CD4-positive, alpha-beta T cell (primary cell): ENCODE measurements at places on chromosomes 2 and 18.

DNA sequence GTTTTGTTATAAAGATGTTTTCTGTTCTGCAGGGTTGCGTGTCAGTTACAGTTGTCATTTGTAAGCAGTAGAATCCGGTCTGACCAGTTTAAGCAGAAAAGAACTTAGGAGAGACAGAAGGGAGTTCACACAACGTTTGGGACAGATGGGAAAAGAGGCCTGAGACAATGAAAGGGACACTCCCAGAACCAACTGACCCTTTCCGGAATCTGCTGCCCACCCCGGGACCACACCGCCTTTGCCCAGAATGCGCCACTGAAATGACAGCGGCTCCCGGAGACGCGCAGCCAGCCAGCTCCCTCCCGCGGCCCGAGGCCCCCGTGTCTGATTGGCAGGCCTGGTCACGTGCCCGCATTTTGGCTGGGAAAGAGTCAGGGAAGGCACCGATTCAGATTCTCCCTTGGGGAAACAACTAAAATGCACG, 244.6 kb downstream of the BCL2 start:
- peak; percentile 18 for DNase-seq

- DNase-seq, result no peak
Observed at GRCh38 chr2:133682347-133682746, 114.1 kb upstream of the NCKAP5 start.

DNA sequence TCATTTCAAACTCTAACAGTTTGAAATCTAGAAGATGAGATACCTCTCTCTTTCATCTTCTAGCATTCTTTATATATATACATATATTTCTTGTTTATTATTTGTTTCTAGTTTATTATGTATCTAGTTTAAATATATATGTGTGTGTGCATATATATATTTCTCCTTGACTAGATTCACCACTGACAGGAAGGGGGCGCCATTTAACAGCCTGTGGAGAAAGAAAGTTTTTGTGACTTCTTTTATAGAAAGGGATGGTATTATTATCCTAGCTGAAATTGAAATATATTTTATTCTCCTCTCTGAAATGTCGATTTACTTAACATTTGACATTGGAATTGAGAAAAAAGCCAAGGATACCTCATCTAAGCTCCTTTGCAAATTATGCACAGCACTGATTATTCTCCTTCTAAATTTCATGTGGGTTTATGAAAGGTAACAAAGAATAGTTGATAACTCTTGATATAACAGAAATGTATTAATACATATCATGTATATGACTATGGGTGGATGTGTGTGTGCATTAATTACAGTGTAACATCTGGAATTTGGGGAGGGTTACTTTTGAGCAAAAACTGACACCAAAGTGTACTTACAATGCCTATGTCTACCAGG, 160.7 kb upstream of the NT5C1B start:
- DNase-seq, result no peak

GRCh38 chr2:145108361-145108778, 588.5 kb upstream of the ZEB2 start:
- no peak for DNase-seq

- DNase-seq, result no peak
Observed at GRCh38 chr2:98355881-98356280, 9.6 kb downstream of the CNGA3 start.

GRCh38 chr2:145638675-145639074, 1118.8 kb upstream of the ZEB2 start:
- no peak for DNase-seq
